ENCODE measurements at places on chromosomes 5 and 9.

- DNase-seq: no peak
Measured at GRCh38 chr9:38699337-38699736, 20.6 kb downstream of the FAM240B start.

- no peak for DNase-seq
Measured at GRCh38 chr5:148805326-148806290, 20.8 kb upstream of the ADRB2 start.

GRCh38 chr5:157820593-157821252 is 38.2 kb downstream of the CLINT1 start:
- no peak for DNase-seq

GRCh38 chr5:40873286-40873880 is 32.2 kb downstream of the CARD6 start:
- DNase-seq: no peak

GRCh38 chr9:2591967-2592366 is 29.6 kb upstream of the VLDLR start:
- no peak for DNase-seq

GRCh38 chr5:154506049-154506715 is 28.2 kb upstream of the HAND1 start:
- no peak for DNase-seq

- no peak for DNase-seq
Measured at GRCh38 chr5:159411115-159411514, 80.8 kb upstream of the IL12B start.

GRCh38 chr5:43348207-43348606 is 35.0 kb upstream of the HMGCS1 start:
- no peak for DNase-seq

GRCh38 chr5:137096149-137097103 is 402.7 kb downstream of the SPOCK1 start:
- DNase-seq: no peak

- peak; percentile 63 for DNase-seq
Measured at GRCh38 chr9:128818839-128819715, 777 bp downstream of the ENDOG start.

DNA sequence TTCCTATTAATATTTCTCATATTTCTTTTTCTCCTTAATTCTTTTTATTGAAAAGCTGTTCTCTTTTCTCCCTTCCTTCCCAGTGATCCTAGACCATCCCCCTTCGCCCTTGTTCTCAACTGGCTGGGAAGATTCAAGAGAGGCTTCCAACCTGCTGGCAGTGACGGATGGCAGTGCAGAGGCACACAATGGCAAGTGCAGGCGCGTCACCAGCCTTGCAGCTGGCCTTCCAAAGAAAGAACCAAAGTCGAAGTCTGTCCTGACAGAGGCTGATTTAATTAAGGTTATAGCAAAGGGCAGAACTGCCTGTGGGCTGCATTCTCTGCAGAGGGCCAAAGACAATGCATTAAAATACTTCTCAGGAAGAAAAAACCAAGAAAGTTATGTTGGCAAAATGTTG is 7.4 kb downstream of the CEMIP2 start:
- DNase-seq: no peak

DNA sequence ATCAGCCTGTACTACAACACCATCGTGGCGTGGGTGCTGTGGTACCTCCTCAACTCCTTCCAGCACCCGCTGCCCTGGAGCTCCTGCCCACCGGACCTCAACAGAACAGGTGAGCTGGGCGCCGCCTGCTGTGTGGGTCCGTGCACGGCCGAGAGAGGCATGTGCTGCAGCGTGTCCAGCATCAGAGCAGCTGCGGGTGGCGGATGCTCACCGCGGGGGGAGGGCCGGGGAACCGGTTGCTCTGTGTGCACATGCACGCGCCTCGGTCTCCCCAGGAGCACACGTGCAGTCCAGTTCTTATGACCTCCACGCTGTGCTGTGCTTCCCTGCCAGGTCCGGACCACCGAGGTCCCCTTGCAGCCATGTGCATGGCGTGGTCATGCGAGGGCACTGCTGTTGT is 7.6 kb downstream of the SLC6A18 start:
- no peak for DNase-seq

- no peak for DNase-seq
Measured at GRCh38 chr5:104186100-104186499, 623.5 kb upstream of the NUDT12 start.

GRCh38 chr9:72899734-72900477 is 52.9 kb downstream of the ALDH1A1 start:
- no peak for DNase-seq

- no peak for DNase-seq
Measured at GRCh38 chr5:37916525-37916924, 76.7 kb upstream of the GDNF start.

- DNase-seq: no peak
Measured at GRCh38 chr9:751137-752051, 90.1 kb upstream of the DMRT1 start.

DNA sequence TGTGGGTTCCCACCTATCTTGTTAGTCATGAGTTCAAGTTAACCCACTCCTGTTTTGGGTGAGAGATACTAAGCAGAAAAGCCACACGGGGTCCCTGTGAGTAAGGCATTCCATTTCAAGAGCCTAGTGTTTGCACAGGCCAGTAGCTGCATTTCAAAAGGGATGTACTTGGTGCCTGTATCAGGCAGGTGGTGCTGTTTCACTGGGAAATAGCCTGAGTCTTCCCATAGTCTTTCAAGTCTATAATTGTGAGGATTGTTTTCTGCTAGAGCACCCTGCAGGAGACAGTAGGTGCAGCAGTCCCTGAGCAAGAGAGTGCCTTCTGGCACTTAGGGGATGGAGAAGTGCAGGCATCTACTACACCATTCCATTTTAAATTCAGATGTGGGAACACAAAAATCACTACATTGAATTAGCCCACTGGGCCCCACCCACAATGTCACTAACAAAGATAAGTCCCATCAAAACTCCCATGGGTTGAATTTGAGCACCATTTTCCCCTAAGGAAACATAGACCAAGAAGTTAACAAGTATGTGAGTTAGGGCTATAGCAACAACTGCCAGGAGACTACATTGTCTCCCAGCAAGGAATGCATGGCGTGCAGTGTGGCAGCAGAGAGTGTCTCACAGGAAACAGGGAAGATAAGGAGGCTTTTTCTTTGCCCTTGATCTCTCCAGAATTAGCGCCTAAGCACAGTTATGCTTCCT is 263.2 kb downstream of the COX7C start:
- peak; percentile 66 for DNase-seq

GRCh38 chr9:6415266-6415665 is 2.3 kb downstream of the UHRF2 start:
- DNase-seq: no peak

DNA sequence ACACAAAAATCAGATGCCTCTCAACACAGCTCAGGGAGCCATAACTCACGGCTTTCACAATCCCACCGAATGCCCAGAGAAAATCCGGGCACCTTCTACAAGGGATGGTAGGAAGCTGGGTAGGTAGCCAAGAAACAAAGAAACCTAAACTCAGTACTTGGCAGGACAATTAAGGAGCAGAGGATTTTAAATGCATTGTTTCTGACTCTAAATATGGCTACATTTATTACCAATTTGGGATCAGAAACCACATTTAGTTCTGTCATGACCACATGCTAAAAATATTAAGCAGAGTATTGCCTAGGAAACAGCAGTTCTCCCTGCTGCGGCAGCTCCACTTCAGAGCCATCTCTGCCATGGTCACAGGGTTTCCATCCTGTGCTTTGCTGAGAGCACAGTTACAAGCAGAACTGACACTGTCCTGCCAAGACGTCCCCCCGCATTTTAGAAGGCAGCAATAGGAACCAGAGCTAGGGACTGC is 57.5 kb downstream of the SIL1 start:
- DNase-seq: no peak

DNA sequence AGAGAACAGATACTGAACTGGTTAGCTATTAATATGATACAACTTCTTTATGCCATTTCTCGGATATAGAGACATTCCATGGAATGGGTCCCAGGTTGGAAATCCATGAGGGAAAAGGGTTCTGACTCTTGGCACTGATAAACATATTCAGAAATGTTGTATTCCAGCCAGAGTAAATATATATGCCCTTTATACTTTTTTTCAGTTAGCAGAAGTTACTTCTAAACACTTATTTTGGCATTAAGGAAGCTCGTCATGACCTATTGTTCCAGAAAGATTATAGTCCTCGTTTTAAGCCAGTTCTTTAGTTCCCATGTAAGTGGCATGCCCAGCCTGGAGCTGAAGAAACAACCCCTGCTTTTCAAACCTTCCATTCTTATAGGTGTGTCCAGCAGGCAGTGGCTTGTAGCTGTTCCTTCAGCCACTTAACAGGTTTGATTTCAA is 181.6 kb downstream of the CD180 start:
- DNase-seq: no peak

- DNase-seq: no peak
Measured at GRCh38 chr5:172788771-172789686, 18.0 kb upstream of the DUSP1 start.

DNA sequence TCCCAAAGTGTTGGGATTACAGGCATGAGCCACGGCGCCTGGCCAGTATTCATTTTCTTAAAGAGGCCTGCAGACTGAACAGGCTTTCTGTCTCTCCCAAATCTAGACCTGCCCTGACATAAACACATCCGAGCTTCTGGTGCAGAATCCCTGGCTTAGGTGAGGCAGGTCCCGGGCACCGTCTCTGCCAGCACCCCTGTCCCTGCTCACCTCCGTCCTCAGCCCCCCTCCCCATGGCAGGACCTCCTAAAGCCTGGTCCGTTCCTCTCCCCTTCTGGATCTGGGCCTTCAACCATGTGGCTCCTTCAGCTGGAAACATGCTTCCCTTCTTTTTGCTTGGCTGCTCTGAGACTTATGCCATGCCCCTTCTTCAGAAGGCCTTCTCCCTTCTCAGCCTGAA is 22.7 kb upstream of the RXRA start:
- DNase-seq: no peak

DNA sequence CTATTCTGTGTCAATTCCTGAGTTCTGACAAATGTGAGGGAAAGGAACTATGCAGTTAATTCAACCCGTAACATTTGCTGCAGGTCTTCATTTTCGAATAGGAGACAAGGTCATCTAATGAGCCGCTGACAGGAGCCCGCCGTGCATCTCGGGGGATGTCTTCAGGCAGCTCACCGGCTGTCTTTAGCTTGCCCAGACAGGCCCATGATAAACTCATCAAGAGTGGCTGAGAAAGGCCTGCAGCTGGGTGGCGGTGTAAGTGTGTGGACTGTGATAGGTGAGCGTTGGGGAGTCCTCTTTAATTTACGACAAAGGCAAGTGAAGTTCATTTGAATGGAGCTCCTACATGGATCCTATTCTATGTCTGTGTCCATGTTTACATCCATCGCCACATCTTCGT is 190.5 kb downstream of the ADCY2 start:
- no peak for DNase-seq

- no peak for DNase-seq
Measured at GRCh38 chr5:68593211-68593671, 377.7 kb downstream of the PIK3R1 start.

DNA sequence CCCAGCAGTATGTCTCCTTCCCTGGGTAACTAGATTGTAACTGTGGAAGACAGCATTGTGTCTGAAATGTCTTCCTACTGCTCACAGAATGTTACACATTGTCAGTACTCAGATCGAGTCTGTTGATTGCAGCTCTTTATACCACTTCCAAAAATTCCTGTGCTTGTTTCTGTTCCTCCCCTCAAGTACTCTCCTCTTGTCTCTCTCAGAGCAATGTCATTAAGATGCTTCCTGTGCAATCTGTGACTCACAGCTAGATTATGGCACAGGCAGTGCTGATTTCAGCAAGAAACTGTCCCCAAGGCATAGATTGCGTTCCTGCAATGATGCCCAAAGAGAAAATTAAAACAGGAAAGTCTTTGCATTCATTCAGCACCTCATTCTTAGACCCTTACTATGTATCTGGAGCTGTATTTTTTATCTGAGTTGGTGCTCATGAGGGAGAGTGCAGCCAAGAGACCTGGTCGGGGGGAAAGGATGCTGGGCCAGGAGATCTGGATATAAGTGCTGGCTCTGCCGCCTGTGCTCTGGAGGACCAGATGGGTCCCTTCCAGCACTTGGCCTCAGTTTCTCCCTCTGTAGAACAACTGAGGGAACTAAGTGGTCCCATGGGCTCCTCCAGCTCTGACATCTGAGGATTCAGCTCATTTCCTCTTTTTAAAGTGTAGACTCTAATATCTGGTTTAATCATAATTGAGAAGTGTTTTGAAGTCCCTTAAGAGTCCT is 40.8 kb upstream of the GNPDA1 start:
- no peak for DNase-seq

DNA sequence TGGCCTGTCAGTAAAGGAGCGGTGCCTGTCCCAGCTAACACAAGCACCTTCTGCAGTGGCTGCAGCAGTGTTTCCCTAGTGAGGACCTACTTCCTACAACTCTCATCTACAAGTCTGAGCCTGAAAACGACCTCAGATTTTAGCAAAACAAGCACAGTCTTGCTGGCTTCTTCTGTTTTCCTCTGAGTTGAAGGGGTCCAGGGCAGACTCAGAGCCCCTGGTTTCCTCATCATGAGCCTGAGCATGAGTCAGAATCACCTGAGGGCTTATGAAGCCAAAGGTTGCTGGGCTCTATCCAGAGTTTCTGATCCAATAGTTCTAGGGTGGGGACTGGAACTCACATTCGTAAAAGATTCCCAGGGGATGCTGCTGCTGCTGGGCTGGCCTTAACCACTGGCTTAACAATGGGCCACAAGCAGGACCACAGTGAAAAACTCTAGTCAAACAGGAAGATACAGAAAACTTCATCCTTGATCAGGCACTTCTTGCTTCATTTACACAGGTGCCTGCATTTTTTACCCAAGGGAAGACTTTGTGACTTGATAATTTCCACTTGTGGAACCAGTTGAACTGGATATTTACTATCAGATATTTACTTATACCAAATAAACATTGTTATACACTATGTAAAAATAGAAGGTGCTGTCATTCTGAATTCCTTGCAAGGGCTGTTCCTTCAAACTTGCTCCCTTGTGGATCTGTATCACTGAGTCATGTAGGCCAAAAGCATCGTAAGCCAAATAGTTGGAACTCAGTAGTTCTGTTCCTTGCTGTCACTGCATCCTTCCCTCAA is 4.3 kb upstream of the ACER2 start:
- no peak for DNase-seq

GRCh38 chr5:132371603-132371994 is 2.1 kb downstream of the SLC22A5 start:
- DNase-seq: no peak

All from ecto neural progenitor cell (in vitro differentiated cells).